ENCODE measurements at places on chromosomes 4 and X. TPM values are rescaled to one million over a fixed set of nuclear protein-coding genes. Genes with fewer than 3 reads are reported as not detected.

Gene DGKK
- total RNA-seq: not detected

Gene PHOX2B
- not detected for total RNA-seq

Gene SLC25A43
- 25.4 TPM for total RNA-seq

Gene IL3RA
- 1.2 TPM for total RNA-seq

Gene EDA2R
- total RNA-seq: 0.72 TPM

GRCh38 chrX:103562801-103563200 lies 22.5 kb upstream of the TCEAL4 start:
- no peak for ATAC-seq

DNA sequence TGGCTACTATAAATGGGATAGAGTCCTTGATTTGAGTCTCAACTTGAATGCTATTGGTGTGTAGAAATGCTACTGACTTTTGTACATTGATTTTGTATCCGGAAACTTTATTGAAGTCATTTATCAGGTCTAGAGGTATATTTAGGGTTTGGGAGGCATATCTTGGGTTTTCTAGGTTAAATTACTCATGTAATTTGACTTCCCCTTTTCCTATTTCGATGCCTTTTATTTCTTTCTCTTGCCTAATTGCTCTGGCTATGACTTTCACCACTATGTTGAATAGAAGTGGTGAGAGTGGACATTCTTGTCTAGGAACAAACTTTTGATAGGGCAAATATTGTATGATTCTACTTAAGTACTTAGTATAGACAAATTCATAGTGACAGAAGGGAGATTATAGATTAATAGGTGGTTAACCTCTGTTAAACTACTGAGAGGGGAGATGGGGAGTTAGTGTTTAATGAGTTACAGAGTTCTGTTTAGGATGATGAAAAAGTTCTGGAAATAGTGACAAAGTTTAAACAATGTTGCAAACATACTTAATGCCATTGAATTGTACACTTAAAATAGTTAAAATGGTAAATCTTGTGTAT lies 22.8 kb upstream of the HSPA4L start:
- no peak for ATAC-seq

- ATAC-seq: no peak
Measured at GRCh38 chr4:76028350-76028765, 5.1 kb upstream of the CXCL10 start.

Data from esophagus mucosa (tissue), 1 donor.